Esophagus squamous epithelium (tissue), 5 donors: ENCODE measurements at places on chromosomes 3 and 15. TPM values are rescaled to one million over a fixed set of nuclear protein-coding genes. Genes with fewer than 3 reads are reported as not detected.

- no peaks in the 10 kb centered on the region for H3K27me3 ChIP-seq
- DNase-seq: no peak
- H3K4me1 ChIP-seq: no peaks in the 10 kb centered on the region
- no peak overlapping the region for H3K4me3 ChIP-seq
- no peak overlapping the region for H3K27ac ChIP-seq
- no peaks in the 10 kb centered on the region for H3K36me3 ChIP-seq
Observed at GRCh38 chr3:66561367-66561766, 60.5 kb upstream of the LRIG1 start.

- no peaks in the 10 kb centered on the region for H3K4me1 ChIP-seq
- H3K36me3 ChIP-seq: no peaks in the 10 kb centered on the region
- no peak overlapping the region for H3K4me3 ChIP-seq
- no peaks in the 10 kb centered on the region for H3K27me3 ChIP-seq
- no peak overlapping the region for H3K27ac ChIP-seq
Observed at GRCh38 chr3:150142936-150143335, 172.2 kb upstream of the PFN2 start.

DNA sequence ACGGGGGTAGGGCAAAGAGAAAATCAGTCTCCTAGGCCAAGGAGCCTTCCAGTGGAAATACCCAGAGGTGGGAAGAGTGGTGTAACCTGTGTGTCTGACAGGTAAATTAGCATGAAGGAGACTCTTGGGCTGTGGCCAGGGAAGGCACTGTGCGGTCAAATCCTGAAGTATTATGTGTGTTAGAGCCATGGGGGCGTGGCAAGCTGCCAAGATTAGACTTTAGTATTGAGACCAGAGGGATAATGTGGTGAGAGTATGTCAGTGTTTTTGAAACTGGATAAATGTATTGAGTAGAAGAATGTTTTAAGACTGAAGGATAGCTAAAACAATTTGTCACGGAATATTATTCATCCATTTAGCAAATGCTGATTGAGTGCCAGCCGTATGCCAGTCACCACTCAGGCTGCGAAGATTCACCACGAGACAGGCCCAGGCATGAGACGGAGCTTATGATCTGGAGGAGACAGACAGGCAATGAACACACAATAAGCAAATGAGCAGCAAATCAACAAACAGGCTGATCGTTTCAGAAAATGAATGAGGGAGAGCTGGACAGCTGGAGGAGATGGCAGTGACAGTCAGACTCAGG is 445.9 kb downstream of the MCTP2 start:
- H3K27ac ChIP-seq: no peak overlapping the region
- no peaks in the 10 kb centered on the region for H3K36me3 ChIP-seq
- H3K4me3 ChIP-seq: no peak overlapping the region
- DNase-seq: no peak

Gene LRRN1
- total RNA-seq: 0.19 TPM

Gene FAM131A
- 8.1 TPM for total RNA-seq

GRCh38 chr3:33019981-33020380 is 68.5 kb downstream of the CCR4 start:
- no peak overlapping the region for H3K4me3 ChIP-seq
- no peaks in the 10 kb centered on the region for H3K4me1 ChIP-seq
- peaks cover 3% of the 10 kb centered on the region for H3K36me3 ChIP-seq
- H3K27me3 ChIP-seq: no peaks in the 10 kb centered on the region
- no peak for DNase-seq

Gene NUSAP1
- total RNA-seq: 26.5 TPM
